ENCODE measurements at places on chromosomes 13 and 19. TPM values are rescaled to one million over a fixed set of nuclear protein-coding genes. Genes with fewer than 3 reads are reported as not detected.

The SELENOV gene
- total RNA-seq: not detected

The PRSS57 gene
- total RNA-seq: 0.09 TPM

The SPRYD7 gene
- total RNA-seq: 9.6 TPM

The ZNF649 gene
- total RNA-seq: 0.41 TPM

The CYP2F1 gene
- total RNA-seq: not detected

The WASF3 gene
- total RNA-seq: 0.12 TPM

The PIAS4 gene
- 12.5 TPM for total RNA-seq

The NCAN gene
- 0.03 TPM for total RNA-seq

The RFPL4AL1 gene
- total RNA-seq: not detected

The FBXO27 gene
- 6.0 TPM for total RNA-seq

The ALOX5AP gene
- total RNA-seq: 2.4 TPM

The LONP1 gene
- 64.7 TPM for total RNA-seq

The CYP2A7 gene
- not detected for total RNA-seq

The LSR gene
- total RNA-seq: 8.0 TPM

The STRN4 gene
- 77.3 TPM for total RNA-seq
